ENCODE measurements at places on chromosomes 2 and 18. TPM values are rescaled to one million over a fixed set of nuclear protein-coding genes. Genes with fewer than 3 reads are reported as not detected.

The TEX51 gene
- not detected for total RNA-seq

The PARD6G gene
- total RNA-seq = 8.8 TPM

GRCh38 chr2:99975386-99975785 is 167.0 kb downstream of the AFF3 start:
- peak; percentile 55 for DNase-seq

DNA sequence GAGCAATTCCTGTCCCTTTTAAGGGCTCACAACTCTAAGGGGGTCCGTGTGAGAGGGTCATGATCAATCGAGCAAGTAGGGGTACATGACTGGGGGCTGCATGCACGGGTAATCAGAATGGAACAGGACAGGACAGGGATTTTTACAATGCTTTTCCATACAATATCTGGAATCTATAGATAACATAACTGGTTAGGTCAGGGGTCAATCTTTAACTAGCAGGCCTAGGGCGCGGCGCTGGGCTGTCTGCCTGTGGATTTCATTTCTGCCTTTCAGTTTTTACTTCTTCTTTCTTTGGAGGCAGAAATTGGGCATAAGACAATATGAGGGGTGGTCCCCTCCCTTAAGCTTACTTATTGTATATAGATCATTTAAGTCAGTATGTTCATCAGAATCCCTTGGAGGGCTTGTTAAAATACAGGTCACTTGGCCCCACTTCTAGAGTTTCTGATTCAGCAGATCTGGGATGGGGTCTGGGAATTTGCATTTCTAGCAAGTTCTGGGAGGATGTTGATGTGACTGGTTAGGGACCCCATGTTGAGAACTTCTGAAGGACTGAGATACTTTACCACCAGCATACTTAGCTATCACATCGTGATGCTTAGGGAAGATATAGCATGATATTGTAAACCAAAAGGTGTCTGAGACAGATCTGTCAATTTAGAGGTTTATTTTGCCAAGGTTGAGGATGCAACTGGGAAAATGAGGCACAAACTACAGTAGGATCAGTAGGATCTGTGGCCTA is 2.8 kb upstream of the INPP4A start:
- no peak for DNase-seq

DNA sequence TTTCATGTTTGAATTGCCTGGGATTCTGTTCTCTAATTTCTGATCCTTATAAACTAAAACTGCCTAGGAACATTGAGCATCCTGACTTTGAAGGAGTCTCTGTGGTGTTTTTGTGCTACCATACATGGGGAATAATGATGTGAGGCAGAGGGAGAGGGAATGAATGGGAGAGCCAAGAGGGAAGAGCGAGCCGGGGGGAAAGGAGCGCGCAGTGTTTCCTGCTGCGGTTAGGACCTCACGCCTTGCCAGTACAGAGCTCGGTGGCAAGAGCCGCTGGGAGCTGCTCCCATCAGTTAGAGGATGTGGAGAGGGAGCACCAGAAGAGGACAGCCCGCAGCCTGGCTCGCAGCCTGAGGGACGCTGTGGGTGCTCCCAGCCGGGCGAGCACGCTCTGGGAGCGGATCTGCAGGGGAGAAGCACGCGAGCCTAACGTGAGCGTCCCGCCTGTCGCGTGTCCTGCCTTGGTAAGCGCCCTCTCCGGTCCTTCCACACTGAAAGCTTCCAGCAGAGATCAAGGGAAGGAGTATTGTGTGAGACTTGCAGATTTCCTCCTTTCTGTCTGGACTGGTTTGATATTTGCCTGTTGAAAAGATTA is 114.7 kb downstream of the FAM210A start:
- no peak for DNase-seq
